AG08396 (cell line): ENCODE measurements at places on chromosomes 6 and 20.

DNA sequence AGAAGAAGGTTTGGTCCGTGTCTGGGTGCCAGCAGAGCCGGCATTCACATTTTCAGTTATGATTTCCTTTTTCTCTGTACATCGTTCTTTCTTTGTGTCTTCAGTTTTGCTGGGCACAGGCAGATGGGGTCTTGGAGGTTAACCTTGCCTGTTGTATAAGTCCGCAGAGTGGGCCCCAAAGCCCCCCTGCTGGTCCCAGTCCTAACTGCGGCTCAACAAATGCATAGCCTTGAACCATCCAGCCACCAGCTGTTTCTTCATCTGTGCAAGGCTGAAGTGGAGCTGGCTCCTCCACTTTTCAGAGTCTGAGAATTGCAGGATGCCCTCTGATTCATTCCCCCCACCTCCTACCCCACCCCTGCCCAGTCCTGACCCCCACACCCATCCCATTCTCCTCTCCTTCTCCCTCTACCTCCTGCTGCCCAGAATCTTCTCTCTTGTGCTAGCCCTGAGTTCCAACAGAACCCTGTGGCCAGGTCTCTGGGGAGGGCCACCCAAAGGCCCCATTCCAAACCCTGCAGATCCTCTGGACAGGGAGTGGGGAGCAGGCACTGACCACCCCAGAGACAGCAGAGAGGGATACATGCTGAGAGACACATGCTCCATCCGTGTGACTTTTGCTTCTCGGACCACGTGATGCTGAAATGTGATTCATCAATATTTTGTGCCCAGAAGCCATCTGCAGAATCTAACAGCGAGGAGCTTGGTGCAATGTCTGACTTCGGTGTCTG is 386.5 kb upstream of the SULF2 start:
- no peak for DNase-seq

- no peak for DNase-seq
Measured at GRCh38 chr20:63850689-63851547, 10.4 kb upstream of the ABHD16B start.

DNA sequence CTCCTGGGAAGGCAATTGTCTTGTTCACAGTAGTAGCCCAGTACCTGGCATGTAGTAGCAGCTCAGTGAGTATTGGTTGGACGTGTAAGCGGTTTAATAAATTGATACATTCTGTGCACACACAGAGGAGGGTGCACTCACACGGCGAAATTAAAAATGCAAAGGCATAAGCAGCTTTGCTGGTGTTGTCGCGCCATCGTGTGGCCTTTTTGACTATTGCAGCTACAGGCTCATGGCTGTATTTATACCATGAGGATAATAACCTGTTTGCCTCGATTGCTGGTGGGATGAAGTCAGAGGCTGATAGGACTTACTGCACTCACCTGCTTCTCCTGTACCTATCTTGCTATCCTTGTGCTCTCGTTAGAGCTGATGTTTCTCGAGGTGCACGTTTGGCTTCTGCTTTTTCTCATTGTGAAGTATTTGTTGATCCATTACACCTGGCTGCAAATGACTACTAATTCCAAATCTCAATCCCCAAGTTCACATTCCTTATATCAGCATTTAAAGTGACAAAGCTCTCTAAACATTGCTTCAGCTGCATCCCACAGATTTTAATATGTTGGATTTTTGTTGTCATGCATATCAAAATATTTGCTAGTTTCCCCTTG is 61.5 kb downstream of the TBXT start:
- DNase-seq: peak; percentile 51

- DNase-seq: no peak
Measured at GRCh38 chr6:35054106-35054742, 86.9 kb downstream of the TCP11 start.

GRCh38 chr6:159929819-159930218 is 39.0 kb downstream of the MAS1 start:
- DNase-seq: no peak

GRCh38 chr6:37135835-37136694 is 33.9 kb upstream of the PIM1 start:
- DNase-seq: no peak

- DNase-seq: no peak
Measured at GRCh38 chr6:122791310-122791679, 2.2 kb downstream of the SMPDL3A start.

- no peak for DNase-seq
Measured at GRCh38 chr6:158828807-158829206, 9.6 kb upstream of the EZR start.

DNA sequence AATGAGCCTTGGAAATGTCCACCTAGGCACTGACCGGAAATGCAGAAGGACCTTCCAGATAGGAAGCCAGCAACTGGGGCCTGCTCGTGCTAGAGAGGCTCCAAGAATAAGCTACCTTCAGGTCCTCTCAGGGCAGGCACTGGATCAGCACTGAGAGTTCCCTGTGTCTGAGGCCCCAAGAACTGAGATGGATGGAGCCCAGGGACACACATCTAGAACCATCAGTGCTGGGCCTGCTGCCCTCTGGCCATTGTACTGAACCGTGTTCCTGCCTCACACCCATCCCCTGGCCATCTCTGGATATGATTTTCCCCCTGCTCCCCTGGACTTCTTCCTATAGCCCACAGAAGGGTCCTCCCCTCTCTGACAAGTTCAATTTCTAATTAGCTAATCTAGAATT is 10.3 kb downstream of the BPIFA1 start:
- DNase-seq: no peak

DNA sequence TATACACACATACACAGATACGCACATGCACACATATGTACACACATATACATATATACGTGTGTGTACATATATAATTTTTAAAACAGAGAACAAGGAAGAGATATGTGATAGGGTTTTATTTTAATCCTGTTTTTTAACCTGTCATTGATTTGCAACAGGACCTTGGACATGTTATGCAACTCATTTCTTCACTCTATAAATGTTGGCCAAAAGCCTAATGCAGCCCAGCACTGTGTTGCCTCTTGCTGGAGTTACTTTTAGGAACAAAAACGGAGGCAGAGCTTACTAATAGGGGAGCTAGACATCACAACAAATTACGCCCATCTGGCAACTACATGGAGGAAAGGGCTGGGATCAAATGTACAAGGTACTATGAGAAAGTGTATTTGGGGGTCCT is 179.9 kb upstream of the TAB2 start:
- DNase-seq: no peak

- no peak for DNase-seq
Measured at GRCh38 chr6:121896771-121897170, 461.3 kb downstream of the GJA1 start.

DNA sequence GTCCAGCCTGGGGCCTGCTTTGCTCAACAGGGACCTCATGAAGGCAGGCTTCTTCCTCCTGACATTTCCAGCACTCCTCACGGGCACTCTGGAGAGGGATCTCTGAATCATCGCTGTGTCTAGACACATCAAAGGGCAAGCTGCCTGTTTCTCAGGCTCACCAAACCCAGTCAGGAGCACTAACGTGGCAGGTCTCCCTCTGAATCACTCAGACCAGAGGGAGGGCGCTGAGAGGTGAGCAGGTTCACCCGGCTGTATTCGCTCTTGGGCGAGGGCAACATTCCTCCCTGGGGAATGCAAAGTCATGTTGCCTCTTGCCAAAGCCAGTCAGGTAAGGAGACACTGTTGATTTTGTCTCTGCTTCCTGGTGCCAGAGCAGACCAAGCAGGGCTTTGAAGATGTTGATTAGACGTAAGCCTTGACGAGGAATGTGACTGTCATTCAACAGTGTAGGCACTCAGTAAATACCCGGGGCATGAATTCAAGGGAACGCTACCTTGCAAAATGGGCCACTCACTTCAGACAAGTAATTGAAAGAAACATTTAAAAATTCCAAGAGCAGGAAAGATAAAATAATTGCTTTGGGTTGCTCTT is 50.1 kb downstream of the CYP24A1 start:
- DNase-seq: peak; percentile 52

DNA sequence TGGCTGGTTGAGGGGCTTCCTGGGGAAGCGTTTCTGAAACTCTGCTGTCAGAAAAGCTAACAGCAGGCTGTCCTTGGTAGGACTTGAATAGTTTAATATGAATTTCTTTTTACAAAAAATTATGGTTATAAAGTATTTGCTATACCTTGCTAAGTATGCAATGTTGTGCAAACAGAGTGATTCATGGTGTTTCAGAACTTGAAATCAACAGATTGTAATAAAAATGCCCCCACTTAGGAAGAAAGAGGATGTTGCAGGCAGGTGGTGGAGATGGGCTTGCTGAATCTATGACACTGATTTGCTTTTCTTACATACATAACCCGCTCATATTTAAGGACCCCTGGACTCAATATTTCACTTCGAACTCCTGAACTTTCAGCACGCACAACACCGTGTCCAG is 211.6 kb downstream of the THBS2 start:
- no peak for DNase-seq

DNA sequence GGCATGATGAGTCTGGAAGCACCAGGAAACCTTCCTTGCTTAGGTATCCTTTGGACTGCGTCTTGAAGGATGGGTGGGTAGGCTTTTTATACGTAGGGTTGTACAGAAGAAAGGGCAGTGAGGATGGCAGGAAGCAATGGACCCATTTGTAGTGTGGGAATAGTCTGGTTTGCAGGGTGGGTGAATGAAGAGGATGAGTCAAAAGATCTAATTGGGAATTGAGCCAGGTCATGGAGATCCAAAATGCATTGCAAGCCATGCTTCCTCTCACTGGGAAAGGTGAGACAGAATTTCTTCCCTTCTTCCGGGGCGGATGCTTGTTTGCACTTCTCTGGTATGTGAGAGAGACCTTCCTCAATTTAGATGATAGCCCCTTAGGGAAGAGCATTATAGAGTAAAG is 10.1 kb upstream of the BTBD3 start:
- no peak for DNase-seq

GRCh38 chr6:45757443-45758130 is 258.1 kb downstream of the CLIC5 start:
- no peak for DNase-seq
